Naive B cell (primary cell): ENCODE measurements at places on chromosomes 7 and 10.

DNA sequence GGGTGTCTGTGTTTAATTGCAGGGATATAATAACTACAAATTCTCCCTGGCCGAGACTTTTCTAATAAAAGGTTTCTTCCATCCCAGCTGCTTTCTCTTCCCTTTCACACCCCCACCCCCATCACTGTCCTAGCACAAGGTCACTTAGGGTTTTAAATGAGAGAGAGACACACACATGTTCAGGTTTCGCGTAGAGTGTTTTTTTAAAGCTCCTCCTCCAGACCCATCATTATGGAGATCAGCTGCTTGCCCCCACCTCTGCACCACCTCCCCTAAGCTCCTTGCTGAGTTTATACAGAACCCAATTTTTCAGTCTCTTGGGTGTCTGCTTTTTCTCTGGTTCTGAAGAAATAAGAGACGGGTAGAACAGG is 18.6 kb downstream of the LRMDA start:
- DNase-seq: no peak

- DNase-seq: no peak
Measured at GRCh38 chr10:122140461-122140902, 130.6 kb upstream of the BTBD16 start.

DNA sequence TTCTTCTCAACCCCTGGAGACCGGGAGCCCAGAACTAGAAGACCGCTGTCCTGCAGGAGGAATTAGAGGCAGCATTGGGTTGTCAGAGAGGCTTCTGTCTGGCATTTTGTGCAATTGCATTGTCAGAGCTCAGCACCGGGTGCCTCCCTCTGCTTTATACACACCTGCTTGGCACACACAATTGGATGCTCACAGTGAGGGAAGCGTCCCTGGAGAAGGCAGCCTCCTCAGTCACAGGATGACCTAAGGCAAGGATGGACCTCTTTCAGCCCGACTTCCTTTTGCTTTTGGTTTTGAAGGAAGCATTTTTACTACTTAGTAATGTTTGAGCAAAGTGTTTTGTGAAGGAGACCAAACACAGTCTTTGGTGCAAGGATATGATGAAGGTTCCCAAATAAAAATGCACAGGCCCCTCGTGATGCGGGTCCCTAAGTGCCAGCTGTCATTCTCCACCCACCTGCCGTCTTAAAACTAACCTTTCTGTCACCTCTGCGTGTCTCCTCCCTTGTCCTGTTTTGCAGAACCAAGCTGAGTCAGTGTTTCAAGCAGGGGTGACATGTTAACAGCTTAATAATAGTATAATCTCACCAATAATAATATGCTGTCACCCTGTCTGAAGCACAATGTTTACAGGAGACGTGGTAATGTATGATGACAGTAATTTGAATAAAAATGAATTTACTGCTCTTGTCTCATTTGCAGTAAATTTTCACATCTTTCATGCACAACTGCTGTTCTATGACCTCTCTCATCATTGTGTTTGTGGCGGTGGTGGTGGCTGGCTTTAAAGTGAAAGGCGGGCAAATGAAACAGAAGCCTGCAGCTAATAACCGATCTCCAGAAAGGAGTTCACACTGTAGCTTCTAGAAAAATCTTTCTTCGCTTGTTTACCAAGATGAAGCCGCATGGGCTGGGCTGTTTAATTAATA is 430.2 kb upstream of the MKI67 start:
- no peak for DNase-seq

DNA sequence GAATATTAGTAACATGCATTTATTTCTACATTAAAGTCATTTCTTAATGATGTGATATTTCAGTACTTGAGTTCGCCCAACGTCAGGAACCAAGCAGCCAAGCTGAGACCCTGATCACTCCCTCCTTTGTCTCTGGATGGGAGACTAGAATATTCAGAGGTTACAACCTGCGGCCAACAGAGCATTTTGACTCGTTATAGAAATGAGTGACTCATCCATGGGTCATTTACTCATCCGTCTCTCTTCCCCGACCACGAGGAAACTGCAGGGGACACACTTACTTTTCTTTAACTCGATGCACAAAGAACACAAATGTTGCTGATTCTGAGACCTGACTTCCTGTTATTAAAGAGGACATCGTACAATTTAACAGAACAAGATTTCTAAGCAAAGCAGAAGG is 343.3 kb downstream of the FRMD4A start:
- no peak for DNase-seq

GRCh38 chr7:12623885-12624498 is 53.5 kb downstream of the SCIN start:
- no peak for DNase-seq

DNA sequence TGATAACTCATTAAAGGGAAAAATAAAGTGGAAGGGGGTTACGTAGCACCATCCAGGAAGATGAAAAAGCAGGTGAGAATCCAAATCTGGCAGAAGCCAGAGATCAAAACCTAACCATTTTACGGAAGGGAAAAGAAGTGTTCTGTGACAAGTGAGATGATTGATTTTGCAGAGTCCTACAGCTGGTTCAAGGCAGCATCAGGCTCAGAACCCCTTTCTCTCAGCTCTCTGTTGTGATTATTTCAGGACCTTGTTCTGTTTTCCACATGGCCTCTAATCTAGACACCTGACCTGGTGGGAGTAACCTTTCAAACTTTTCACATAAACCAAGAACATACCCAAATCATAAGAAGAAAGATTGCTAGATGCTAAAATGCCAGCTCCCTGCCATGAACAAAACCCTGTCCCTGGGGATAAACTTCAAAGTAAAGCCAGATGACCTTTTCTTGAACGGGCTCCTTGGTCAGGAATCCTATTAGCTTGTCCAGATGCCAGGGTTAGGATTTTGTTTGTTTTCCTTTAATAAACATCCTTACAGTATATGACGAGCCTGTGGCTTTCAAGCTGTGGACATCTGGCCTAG is 5.9 kb downstream of the DUSP5 start:
- DNase-seq: no peak

DNA sequence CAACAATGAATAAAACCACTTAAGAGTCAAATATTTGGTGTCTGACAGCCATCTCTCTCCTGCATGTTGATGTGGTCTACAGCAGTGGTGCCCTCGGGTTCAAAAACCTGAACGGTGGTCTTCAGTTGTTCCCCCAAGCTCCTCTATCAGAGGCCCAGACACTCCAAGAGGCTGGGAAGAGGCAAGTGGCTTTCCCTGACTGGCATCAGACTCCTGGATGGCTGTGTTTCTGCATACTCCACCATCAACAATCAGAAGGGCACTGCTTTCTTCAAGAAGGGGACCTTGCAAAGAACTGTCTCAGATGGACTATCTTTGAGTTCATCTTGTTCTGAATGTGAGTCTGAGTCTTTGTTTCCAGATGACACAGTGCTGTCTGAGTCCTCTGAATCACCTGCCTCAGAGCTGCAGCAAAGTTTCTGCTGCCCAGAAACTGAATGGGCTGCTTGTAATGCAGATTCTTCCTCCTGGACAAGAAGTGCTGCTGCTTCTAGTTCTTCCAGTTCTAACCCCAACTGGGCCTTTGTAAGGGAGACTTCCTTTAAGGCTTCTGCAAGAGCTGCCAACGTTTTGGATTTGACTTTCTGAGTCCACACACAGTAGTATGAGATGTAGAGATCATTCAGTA is 5.9 kb upstream of the SGMS1 start:
- no peak for DNase-seq

- DNase-seq: no peak
Measured at GRCh38 chr7:142876236-142876960, 9.1 kb downstream of the TRPV6 start.

- DNase-seq: no peak
Measured at GRCh38 chr10:132516771-132517725, 20.5 kb upstream of the INPP5A start.

GRCh38 chr7:70577078-70577477 is 554.9 kb upstream of the GALNT17 start:
- DNase-seq: no peak

GRCh38 chr7:2997014-2997413 is 46.7 kb downstream of the CARD11 start:
- DNase-seq: no peak

DNA sequence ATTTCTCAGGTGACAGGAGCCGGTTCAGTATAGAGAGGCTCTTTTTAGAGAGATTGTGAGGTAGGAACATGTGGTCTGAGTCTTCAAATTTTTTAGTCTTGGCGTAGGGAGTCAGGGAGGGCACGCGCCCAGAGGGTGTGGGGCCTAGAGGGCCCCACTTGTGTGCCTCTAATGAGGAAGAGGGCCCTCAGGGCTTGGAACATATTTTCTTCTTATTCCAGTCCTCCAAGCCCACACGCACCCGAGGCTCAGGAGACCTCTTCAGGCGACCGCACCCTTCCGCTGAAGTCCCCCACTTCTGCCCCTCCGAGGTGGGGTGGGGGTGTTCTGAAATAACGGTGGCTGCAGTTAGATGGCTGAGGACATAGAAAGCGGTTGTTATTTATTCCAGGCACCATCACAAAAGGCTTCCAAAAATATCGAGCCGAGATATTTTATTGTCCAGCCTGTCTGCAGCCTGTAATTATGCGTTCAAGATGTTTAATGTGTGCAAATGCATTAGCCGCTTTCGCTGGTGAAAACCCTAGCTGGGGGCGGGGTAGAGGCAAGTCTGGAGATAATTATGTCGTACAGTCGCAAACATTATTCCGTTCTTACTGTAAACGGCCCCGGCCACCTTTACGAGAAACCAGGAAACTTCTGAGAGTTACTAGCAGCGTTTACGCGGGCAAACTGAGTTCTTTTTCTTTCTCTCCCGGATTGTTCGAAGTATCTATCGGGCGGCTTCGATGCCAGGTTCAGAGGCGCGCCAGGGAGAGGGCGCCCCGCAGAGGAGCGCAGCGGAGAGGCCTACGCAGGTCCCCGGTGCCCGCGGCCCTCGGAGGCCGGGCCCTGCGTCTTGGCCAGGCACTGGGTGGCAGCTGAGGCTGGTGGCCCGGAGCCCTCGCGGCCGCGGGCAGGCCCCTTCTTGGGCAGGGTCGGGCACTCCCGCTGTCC is 12.9 kb upstream of the HOXA13 start:
- DNase-seq: no peak

DNA sequence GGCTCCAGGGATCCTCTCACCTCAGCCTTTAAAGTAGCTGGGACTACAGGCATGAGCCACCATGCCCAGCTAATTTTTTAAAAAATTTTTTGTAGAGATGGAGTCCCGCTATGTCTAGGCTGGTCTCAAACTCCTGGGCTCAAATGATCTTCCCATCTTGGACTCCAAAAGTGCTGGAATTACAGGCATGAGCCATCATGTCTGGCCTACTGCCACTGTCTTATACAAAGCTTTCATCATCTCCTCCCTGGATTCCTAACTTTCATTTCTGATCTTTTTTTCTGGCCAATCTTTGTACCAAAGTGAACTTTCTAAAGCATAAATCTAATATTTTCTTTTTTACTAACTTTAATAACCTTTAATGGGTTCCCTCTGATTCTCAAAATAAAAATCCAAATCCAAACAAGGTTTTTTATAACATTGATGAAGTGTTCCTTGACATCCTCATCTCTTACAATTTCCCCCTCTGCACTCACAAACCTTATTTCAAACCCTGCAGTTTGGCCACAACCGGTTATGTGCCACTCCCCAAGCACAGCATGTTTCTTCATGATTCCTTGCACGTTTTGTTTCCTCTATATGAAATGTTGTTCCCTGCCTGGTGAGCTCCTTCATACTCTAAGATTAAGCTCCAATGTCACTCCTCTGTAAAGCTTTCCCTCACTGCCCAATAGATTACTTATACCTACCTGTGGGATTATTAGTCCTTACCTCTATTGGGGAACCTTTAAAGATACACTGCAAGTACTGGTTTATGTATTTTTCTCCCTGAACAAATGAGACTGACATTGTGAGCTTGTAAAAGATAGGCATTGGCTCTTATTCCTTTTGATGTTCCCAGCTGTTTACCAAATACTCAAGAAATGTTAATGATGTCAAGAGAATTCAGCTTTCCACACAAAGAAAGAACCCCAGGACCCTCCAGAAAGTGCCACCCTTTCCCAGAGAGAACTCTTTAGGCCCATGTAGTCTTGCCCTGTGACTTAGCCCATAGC is 101.7 kb downstream of the HOXA1 start:
- DNase-seq: no peak

GRCh38 chr10:16713290-16713689 is 103.9 kb downstream of the RSU1 start:
- DNase-seq: no peak

- no peak for DNase-seq
Measured at GRCh38 chr7:7099584-7100014, 82.7 kb upstream of the C1GALT1 start.

DNA sequence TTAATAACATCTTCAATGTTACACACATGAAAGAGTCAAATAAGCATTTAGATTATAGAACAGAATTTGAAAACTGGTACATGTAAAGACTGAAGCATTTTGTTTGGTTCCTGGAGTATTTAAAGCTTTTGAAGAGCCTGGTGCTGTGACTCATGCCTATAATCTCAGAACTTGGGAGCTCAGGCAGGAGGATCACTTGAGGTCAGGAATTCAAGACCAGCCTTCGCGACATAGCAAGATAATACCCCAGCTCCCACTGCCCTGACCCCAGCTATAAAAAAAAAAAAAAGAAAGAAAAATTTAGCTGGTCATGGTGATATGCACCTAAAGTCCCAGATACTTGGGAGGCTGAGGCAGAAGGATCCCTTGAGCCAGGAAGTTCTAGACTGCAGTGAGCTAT is 87.8 kb downstream of the HDAC9 start:
- DNase-seq: no peak

- no peak for DNase-seq
Measured at GRCh38 chr7:40763319-40764287, 628.8 kb downstream of the SUGCT start.

DNA sequence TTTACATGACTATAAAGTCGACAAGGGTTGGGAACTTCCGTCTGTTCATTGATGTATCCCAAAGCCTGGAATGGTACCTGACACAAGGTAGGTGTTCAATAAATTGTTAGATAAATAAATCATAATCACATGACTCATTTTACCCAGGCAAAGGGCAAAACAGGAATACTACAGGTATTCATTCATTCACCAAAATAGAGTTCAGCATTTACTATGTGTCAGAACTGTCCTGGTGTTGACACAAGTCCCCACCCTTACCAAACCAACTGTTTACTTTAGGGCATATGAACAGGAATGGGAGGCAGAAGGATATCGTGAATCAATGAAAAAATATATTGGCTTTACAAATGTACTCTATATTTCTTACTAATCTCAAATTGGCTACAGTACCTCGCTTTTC is 666 bp upstream of the YAE1 start:
- no peak for DNase-seq

DNA sequence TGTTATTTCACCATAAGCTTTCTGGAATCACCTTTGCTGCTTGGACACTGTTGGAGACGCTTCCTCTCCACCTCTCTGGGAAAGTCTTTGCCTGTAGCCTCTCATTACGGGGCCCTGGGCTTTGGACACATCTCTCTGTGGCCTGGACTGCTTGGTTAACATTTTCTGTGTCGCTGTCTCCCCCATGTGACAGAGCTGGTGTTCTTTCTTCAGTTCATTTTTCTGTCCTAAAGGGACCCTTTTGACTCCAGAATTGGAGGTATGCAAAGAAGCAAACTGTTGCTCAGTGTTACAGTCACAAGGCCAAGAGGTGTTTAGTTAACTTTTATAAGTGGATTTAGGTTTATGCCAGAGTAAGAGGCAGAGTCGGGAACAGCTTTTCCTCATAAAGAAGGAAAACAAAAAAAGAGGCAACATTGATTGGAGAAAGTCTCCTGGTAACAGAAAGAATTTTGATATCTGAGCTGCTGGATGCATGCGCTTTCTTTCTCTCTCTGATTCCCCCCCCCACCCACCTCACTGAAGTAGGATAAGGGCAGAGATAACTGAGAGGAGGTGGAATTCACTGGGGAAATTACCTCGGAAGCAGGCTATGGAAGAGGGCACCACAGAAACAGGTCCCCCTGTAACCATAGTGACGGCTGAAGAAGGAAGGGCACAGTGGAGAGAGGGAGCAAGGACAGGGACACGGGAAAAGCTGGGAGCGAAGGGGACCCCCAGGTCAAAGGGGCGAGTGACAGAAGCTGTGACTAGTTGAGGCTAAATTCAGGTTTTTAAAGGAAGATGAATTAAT is 57.8 kb downstream of the LGI1 start:
- no peak for DNase-seq
